Substantia nigra (tissue), 51 donors: ENCODE measurements at places on chromosomes 1 and 21.
A peak's percentile ranks its signal among the peaks of the same experiment; 100 is the strongest.

DNA sequence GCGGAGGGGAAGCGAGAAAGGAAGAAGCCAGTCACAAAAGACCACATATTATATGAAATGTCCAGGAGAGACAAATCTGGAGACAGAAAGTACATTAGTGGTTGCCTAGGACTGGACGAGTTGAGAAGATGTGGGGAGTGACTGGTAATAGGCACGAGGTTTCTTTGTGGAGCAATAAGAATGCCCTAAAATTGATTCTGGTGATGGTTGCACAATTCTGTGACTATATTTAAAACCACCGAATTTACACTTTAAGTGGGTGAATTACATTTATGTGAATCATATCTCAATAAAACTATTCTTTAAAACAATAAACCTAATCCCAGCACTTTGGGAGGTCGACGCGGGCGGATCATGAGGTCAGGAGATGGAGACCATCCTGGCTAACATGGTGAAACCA is 63.1 kb downstream of the ZNF281 start:
- no peak for DNase-seq

DNA sequence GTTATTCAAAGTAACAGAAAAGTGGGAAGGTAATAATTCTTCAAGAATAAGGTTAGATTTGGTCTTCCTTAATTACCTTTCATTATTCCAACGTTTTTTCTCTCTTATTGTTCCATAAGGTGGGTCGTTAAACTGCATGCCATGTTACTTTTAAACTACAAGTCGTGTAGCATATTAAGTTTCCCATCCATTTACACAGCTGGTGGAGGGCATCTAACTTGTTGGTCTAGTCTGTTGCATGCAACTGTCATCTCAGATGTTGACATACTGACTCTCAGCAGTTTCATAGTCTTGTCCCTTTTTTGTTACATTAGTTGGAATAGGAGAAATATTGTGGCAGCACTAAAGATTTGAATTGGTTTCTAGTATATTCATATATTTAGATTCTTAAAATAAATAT is 54.6 kb upstream of the BMP8A start:
- no peak for DNase-seq

GRCh38 chr1:219668446-219668845 is 55.5 kb upstream of the ZC3H11B start:
- DNase-seq: no peak

DNA sequence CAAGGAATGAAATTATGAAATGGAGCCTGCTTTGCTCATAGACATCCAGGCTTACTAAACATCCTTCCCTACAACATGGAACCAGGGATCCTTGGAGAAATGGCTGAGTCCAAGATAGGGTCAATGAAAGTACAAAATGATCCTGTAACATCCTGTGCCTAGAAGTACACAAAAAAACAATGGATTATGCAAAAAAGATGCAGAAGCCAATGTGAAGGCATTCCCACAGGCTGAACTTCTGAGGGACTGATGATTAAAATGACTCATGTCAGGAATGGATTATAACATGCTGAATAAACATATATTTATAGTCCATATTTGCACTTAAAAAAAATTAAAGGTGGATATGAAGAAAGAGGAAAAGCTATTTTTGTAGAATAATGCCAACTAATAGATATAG is 10.4 kb upstream of the HOOK1 start:
- DNase-seq: no peak

GRCh38 chr1:41122851-41123518 is 101.5 kb upstream of the SLFNL1 start:
- no peak for DNase-seq

- DNase-seq: no peak
Observed at GRCh38 chr1:24216276-24217074, 29.4 kb upstream of the IFNLR1 start.

DNA sequence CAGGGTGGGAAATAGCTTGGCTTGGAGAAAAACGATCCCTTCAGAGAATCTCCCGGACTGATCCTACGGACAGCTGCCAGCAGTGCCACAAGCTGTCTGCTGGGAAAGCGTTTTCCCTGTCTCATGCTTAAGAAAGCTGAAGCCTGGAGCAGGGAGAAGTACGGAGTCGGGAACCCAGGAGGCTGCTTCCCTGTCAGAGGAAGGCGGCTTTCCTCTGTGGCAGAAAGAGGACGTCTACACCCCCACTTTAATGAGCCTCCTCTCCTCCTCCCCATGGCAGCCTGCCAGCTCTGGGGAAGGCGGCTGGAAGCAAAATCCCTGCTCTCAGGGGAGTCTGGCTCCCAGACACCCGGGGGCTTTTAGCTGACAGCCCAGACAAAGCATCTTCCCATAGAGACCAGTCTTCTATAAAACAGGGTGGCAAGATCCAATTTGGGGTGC is 7.3 kb downstream of the KIF21B start:
- DNase-seq: peak; percentile 39

DNA sequence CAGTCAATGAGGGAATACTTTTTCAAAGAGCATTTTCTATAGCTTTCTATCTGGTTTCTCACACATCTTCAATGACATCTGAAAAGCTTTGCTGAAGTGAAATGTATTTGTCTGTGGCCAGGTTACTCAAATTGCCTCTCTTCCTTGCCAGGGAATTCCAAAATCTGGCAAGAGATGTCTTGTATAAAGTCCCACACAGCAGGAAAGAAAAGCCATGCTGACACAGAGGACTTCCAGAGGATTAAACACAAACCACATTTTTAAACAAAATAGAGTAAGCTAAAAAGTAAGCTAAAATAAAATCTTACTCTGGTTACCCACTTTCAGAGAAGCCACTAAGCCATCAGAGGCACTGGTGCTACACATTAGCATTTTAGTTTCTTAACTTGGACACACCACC is 93.1 kb upstream of the BCAR3 start:
- no peak for DNase-seq

DNA sequence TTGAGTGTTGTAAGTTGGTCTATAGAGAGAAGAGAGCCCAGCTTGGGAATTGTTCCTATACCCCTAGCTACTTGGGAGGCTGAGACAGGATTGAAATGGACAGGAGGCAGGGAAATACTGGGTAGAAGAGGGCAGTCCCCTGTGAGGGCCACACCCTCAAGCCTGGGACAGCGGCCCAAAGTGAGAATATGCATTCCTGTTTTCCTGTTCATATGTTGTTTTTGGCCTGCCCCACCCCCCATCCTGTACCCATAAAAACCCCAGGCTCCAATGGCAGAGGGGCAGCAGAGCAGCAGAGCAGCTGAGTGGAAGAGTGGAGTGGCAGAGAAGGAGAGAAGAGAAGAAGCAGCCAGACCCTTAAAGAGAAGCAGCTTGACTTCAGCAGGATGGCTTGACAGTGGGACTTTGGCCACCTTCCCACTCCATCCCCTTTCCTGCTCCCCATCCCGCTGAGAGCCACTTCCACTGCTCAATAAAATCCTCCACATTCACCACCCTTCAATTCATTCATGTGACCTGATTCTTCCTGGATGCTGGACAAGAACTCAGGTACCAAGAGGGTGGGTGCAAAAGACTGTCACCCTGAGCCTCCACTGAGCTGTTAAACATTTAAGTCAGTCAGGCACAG is 70.6 kb upstream of the PUM1 start:
- DNase-seq: no peak

GRCh38 chr1:238252033-238252802 is 361.5 kb upstream of the ZP4 start:
- DNase-seq: no peak

DNA sequence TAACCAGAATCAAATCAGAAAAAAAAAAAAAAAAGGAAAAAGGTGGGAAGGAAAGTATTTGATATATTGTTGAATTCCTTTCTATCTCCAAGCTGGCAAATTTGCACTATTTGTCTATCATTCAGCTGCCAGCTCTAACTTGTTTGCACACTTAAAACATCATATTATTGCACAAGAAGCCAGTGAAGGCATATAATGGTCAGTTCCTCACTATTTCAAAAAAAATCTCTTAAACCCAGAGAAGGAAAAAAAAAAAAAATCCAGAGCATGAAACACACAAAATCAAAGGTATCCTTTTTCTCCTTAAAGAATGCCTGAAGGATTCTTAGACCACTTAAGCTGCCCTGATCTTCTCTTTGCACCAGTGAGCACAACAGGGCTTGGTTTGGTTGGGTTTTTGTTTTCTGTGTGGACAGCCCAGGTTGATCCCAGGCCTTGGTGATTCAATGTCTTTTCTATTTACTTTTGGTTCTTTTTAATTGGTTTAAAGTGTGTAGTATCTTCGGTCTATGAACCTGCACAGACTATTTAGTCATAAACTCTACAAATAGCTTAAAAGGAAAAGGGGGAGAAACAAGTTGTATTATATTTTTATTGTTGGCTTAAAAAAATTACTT is 40.2 kb downstream of the DUSP10 start:
- DNase-seq: no peak

DNA sequence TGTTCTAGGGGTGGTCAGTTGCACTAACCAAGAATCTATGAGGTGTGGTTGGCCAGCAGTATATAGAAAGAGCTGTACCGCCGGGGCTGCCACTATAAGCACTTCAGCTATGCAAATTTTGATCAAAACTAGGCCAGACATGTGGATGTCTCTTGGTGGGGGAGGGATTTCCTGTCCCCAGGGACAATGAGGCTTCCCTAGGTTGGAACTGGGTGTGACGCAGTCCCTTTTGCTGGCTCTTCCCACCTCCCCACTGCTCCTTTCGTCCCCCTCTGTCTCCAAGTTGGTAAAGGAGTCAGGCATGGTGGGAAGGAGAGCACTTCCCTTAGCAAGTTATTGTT is 13.6 kb downstream of the SDCCAG8 start:
- no peak for DNase-seq

GRCh38 chr21:28235169-28235895 is 757.3 kb downstream of the LTN1 start:
- DNase-seq: peak; percentile 4

GRCh38 chr1:221316491-221317056 is 425.3 kb downstream of the DUSP10 start:
- no peak for DNase-seq

DNA sequence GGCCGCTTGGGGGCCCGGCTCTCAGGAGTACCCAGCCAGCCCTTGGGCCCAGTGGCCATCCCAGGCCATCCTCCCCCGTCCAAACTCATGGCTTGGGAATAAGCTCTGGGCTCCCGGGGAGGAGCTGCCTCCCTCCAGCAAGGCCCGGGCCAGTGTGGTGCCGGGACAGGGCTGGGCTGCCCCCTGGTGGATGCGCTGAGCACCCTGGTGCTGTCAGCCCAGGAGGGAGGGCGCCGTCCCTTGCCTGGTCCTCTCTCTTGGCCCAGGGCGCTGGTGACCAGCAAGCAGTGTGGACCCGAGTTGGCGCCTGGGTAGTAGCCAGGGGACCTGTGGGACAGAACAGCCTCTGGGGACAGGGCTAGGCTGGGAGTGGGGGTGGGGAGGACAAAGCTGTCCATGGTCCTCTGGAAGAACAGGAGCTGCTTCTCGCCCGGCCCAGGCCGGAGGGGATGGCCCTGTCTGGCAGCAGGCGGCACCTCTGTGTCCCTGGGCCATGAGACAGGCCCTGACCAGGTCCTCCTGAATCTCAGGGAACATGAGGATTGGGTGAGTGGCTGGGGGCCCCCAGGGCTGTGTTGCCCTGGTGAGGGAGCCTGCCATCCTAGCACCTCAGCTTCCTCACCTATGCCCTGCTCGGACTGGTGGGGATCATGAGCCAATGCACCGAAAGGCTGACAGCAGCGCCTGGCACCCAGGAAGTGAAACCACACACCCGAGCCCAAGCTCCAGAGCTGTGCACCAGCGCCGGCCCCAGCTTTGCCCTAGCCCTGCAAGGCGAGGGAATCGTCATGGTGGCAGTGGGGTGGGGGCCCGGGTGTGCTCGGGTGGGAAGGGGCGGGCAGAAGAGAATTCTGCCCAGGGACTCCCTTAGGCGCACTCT is 9.4 kb downstream of the MORN1 start:
- DNase-seq: peak; percentile 65

DNA sequence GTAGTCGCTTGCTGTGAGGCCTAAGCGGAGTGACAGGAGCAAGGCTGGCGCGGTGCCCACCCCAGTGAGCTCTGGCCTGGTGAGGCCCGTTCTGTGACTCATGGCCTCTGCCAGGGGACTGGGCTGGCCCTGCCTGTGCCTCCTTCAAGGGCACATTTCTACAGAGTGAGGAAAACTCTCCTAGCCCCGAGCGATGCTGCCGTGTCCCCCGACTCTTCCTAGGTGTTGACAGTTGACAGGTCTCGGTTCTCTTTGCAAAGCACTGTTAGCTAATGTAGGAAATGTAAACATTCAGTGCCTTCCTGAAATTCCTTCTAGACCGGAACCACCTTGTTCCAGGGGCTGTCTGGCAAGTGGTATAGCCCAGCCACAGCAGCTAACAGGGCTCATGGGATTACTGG is 43.9 kb downstream of the ABCG1 start:
- DNase-seq: peak; percentile 65

GRCh38 chr1:206932177-206932576 is 10.4 kb upstream of the FCMR start:
- no peak for DNase-seq

- DNase-seq: no peak
Observed at GRCh38 chr1:160206036-160206389, 829 bp downstream of the PEA15 start.

- DNase-seq: no peak
Observed at GRCh38 chr21:28883931-28884330, 108.7 kb downstream of the LTN1 start.

DNA sequence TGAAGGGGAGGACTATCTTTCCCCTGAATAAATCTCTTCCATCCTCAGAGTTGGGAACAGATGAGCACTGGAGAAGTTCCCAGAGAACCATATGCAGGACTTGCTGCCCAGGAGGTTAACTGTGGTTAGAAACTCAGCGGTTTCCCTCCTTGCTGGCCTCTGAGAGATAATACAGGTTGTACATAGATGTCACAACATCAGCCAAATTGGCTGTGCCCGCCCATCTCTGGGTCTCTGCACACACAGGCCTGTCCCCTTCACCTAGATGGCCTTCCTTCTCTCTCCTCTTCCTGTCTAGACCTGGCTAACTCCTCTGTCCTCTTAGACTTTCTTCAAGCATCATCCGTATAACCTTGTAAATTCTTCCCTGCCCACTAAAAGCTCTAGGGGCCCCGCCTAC is 5.7 kb downstream of the RGS5 start:
- DNase-seq: no peak

GRCh38 chr1:96872757-96873156 is 151.2 kb downstream of the PTBP2 start:
- no peak for DNase-seq

DNA sequence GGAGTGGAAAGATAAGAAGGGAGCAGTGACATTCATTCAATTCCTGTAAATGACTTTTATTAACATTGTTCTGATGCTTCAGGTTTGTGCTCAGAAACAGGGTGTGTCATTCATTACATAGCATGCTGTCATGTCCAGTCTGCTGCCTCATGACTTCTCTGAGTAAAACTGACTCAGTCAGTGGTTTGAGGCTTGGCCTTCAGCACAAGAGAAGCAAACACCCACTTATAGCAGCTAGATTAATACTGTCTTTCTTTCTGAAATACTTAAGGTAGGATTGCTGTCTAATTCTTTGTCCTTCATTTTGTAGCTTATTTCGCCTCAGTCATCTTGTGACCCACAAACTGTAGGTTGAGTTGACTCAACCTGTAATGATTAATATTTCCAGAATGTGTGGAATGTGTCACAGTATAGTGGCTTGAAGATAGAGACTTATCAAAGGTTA is 32.9 kb downstream of the RASAL2 start:
- DNase-seq: no peak

- DNase-seq: no peak
Observed at GRCh38 chr21:27564684-27565301, 597.9 kb upstream of the ADAMTS5 start.

- no peak for DNase-seq
Observed at GRCh38 chr1:33377013-33377412, 53.9 kb downstream of the PHC2 start.
